ENCODE measurements at places on chromosomes 2 and 18.
A peak's percentile ranks its signal among the peaks of the same experiment; 100 is the strongest.

GRCh38 chr18:11412811-11413210, 196.6 kb upstream of the SLC35G4 start:
- no peak for DNase-seq

DNA sequence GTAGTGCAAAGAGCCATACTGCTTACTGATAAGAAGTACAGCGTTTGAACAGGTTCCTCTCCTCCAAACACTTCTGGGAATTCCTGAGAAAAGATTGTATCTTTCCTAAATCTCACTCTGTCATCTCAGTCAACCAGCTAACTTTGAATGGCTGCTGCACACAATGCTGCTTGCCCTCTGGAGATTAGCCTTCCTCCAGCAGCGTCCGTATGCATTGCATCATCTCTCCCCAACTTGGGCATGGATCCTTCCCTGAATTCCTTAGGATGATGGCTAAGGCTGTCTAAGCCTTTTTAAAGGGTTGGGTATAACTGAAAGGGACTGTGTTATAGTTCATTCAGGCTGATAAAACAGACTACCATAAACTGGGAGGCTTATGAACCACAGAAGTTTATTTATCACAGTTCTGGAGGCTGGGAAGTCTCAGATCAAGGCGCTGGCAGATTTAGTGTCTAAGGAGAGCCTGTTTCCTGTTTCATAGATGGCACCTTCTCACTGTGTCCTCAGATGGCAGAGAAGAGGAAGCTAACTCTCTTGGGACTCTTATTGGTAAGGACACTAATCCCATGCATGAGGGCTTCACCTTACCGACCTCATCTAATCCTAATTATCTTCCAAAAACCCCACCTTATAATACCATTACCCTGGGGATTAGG, 105.3 kb downstream of the PAX3 start:
- no peak for DNase-seq

DNA sequence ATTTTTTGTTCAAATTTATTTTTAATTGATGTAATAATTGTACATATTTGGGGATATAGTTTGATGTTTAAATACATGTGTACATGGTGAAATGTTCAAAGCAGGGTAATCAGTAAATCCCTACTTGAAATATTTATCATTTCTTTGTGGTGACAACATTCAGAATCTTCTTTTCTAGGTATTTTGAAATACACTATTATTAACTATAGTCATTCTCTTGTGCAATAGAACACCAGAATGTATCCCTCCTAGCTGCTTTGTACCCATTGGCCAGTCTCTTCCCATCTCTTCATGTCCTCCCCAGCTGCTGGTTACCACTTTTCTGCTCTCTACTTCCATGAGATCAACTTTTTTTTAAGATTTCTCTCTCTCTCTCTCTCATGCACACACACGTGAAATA, 126.5 kb downstream of the ZNF407 start:
- no peak for DNase-seq

- no peak for DNase-seq
These were observed 700 bp downstream of the TOGARAM2 start for GRCh38 chr2:28981620-28982376.

DNA sequence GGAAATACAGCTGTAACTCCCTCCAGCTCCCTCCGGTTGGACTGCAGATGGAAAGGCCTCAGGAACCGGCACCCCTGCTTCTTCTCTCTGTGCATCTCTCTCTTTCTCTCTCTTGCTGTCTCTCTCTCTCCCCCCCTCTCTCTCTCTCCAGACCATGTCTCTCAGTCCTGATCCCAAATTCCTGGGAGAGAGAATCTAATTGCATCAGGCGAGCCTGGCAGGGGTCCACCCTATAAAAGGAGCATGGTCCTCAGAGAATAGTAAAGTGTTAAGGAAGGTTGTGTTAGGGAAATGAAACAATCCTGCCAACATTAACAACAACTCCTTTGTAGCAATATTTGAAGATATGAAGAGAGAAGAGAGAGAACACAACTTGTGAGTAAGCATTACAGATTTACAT, 36.7 kb downstream of the VIT start:
- no peak for DNase-seq

GRCh38 chr18:27144672-27145071, 40.4 kb downstream of the CHST9 start:
- no peak for DNase-seq

- no peak for DNase-seq
These were observed 291.7 kb downstream of the GPD2 start for GRCh38 chr2:156727867-156728266.

GRCh38 chr2:209076151-209076550, 347.7 kb upstream of the MAP2 start:
- DNase-seq, result no peak

- no peak for DNase-seq
These were observed 74.2 kb upstream of the STK17B start for GRCh38 chr2:196245378-196246140.

DNA sequence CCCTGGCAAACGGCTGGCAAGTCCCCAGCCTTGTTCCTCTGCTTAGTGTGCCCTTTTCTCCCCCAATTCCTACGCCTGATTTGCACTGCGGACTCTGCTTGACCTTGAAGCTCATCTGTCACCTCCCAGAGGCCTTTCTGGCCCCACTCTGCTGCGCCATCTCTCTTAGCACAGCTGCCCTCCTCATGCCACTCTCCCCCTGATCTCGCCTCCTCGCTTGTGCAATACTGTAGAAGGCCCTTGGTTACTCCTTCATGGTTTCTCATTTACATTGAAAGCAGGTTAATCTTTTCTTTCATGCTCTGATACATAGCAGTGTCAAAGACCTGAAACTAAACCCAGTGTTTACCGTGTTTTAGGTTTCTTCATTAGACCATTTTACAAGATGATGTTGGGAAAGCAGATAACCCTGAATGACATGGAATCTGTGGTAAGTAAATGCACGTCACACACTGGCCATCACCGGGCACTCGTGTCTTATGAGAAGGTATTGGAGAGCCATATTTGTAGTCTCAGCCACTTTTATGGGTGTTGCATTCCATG, 258.8 kb downstream of the ALPK2 start:
- DNase-seq, result no peak

DNA sequence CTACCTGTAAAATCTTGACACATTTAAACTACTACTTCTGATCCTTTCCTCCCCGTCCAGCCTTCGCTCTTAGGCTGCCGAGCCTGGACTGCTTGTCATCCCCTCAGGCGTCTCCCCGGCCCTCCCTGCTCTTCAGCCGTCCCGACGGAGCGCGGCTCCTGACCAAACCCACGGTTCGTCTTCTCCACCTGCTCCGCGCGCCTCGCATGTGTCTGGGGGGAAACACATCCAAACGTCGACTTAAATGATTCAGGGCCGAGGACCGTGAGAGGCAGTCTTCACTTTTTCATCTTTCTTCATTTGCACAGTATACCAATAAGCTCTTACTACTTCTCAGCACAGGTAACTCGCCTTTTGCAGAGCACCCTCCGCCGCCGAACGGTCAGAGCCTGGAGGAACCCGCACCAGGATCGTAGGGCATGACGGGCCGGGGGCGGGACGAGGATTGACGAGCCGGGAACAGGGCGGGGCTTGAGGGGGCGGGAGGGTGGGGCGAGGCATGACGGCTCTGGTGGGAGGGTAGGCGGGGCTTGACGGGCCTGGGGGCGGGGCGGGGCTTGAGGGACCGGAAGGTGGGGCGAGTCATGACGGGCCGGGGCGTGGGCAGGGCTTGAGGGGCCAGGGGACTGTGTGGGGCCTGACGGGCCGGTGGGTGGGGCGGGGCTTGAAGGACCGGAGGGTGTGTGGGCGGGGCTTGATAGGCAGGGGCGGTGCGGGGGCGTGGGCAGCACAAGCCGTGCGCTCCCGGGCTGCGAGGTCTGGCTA, at the start of gene SEH1L:
TSS of gene SEH1L (plus strand) at position 727 of the 765 bp plus-strand sequence. CDS start 111 bp downstream, outside the sequence.
- DNase-seq, result peak; percentile 88

DNA sequence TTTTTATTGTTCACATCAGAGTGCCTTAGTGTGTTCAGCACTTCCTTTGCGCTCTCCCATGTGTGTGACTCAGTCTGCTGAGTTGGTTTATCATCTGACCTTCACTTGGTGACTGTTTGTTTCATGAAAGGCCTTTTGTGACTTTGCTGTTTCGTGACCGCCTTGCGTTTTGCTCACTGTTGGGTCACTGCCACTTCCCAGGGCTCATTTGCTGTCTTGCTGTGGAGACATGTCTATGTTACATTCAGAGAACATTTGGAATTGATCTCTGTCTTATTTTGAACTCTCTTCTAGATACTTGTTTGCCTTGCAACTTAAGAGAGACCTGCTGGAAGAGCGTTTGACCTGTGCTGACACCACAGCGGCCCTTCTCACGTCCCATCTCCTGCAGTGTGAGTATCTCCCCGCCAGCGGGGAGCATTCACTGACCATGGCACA, 54.7 kb downstream of the FARP2 start:
- no peak for DNase-seq

DNA sequence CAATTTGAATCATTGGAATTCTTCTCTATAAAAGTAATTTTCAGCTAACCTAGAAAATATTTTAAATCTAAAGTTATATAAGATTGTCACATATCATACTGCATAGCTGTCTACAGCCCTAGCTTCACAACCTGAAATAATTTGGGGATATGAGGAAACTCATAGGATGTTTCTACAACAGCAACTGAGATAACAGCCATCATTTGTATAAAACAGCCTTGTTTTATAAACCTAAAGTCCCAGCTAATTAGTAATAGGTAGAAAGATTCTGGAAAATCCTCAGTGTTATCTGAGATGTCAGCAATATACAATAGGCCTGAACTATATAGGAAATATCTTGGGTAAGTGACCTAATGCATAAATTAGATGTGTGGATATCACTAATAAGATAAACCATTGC, 47.6 kb upstream of the TSPYL6 start:
- DNase-seq, result no peak

DNA sequence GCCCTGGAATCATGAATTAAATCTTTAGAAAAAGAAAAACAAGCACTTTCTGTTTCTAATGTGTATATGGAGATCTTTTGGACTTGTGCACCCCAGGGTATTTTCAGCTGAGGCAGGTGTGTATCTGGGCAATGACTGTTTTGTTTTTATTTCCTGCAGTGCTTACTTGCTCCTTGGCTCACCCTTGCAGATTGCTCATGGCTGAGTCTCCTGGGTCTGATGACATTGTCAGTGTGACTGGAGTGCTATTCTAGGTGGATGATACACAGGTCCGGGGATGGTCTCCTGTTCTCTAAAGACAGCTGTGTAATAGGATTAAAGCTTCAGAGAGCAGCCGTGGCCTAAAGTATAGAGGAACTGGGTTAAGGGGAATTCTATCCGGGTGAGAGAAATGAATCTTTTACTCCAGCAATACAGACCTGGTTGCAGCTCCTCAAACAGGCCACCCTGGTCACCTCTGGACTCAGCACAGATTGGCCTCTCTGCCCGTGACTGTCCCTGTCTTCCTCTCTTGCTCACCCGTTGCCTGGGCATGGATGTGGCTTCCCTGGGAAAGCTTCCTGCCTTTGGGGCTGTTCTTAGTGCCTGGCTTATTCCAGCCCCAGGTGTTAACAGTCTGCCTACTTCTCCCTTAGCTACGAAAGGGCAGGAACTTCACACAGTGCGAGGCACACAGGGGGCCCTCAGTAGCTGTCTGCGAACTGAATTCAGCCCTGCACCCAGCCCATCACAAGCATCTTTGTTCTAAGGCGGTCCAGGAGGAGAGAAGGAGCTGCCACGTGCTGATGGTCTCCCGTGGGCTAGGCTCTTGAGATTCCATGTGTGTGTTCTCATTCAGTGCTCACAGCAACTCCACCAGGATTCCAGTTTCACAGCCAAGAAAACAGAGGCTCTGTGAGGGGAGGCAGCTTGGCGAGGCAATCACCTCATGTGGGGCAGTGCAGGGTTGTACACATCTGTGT, 84.3 kb downstream of the ACOXL start:
- DNase-seq, result no peak

DNA sequence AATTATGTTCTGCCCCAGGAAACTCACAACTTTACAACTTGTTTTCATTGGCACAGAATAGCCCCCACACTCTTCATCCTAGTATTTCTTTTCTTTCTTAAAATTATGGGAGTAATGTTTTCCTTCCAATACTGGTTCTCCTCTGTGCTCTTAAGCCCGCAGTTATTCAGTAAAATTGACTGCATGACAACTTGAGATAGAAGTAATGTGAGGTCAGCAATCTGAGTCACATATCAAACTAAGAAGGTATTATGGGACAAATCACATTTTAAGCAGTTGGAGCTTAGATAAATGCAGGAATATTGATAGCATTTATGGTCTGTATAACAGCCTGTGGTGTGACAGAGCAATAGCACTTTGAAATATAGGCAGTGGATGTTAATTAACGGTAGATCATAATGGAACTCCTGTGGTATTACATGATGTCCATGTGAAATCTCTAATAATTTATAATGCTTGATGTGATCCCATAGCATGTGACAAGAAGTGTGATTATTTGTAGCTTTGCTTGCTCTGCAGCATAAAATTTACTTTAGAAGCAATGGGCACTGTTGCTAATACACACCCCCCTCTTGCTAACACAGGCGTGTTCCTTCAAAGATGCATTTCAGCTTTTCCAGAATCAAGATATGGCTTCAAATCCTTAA, 351.4 kb upstream of the CDH20 start:
- DNase-seq, result peak; percentile 70

DNA sequence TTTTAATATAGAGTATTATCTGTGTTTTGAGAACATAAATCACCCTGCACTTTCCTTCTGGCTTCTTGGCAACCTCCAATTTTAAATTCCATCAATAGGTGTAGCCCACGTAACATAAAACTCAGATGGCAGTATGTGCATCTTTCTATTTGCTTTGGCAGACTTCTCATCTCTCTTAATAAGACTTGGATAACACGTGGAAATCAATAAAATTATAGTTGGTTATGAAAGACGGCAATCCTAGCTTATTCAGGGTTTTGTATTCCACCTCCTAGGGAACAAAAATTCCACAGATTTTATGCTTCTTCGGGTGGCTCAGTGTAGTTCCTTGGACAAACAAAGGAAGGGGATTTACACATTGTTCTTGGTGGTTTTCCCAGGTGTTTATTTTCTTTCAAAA, 299.3 kb downstream of the RND3 start:
- no peak for DNase-seq

DNA sequence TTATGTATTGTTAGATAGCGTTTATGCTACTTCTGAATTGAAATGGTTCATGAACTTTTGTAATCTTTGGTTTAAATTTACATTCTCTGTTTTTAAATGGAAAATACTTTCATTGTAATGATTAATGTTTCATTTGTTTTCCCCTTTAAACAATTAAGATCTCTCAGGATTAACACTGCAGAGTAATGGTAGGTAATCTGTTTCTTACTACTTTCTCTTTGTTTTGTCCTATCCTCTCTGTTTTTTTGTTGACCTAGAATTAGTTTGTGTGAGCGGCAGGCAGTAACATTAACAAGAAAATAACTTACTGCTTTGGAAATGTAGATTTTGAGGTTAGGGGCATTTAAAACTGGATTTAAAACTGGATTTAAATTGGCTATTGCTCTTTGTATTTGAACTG, 19.1 kb downstream of the SMAD4 start:
- no peak for DNase-seq

GRCh38 chr2:18238209-18238608, 322.2 kb downstream of the RDH14 start:
- DNase-seq, result no peak

DNA sequence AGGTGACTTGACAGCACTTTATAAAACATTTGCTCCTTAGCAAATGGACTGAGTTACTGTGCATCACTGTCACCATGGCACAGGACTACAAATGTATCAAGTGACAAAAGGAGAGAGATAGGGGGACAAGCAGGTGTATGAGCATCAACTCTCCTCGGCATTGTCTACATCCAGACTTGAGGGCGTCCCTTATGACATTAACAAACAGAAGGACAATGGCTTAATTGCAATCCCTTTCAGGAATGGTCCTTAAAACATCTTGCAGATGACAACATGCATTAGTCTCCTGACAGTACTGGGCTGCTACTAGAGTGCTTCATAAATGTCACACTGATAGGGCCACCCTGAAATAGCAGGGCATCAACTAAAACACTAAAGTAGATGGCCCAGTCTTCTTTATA, 198.8 kb downstream of the PDE1A start:
- no peak for DNase-seq
